ENCODE measurements at places on chromosomes 3 and 15.

DNA sequence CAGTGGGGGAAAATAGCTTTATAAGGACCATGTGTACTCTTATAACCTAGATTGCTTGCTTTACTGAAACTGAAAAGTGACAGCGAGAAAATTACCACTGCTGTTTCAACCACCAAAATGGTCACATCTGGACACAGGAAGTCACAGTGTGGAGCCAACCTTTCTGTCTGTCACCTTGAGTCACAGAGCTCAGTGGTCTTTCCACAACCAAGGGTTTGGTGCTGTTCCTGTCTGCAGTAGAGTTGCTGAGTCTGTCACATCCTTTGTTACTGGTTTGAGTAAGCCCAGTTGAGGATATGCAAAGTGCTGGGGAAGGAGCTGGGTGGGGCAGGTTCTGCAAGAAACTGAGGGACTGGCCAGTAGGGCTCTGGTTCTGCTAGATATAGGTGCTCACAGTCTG, 139.1 kb upstream of the EIF1B start:
- no peak for DNase-seq

- DNase-seq, result no peak
Observed at GRCh38 chr15:71051539-71051938, 63.7 kb upstream of the THSD4 start.

DNA sequence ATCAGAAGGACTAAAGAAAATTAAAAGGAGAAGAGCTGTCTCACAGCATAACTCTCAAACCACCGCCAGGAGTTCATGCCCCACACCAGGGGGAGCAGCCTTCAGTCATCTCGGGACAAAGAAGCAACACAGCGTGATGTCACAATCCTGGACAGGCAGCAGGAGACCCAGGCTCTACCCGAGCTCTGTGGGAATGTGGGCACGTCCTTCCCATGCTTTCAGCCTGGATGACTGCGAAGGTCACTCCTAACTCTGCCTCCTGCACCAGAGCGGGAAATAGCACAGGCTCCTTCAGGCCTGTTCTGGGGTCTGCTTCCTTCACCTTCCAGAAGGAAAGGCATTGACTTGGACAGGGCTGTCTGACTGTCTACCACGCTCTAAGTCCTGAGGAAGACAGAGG, 31.3 kb downstream of the NOX5 start:
- DNase-seq, result no peak

DNA sequence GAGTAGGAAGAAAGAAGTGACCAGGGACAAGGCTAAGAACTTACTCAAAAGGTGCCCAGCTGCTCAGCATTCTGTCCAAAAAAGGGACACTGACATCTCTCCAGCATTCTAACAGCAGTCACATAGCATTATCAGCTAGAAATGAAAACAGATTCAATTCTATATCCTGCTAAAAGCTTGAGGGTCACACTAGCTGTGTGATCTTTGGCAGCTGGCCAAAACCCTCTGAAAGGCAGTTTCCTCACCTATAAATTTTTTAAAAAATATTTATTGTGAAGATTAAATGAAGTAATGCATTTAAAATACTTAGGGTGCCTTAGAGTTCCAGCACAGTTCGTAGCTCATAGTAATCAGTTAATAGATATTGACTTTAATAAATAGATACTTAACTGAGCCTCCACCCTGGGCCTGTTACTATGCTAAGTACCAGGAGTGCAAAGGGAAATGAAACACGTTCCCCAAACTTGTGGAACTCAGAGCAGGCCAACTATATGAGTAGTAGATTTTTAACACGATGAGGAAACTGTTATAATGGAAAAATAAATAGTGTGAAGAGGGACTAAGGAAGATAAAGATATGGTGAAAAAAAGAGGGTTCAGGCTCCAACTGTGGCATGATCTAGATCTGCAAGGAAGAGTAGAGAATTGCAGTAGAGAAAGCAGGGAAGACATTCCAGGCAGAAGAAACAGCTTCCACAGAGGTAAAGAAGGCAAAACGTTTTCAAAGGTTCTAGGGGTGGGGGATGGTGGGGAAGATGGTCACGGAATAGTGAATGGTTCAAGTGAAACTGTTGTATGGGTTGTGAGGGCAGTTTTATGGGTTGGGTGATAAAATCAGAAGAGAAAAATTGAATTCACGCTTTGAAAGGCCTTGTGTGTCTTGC, 11.4 kb downstream of the CD86 start:
- DNase-seq, result no peak

GRCh38 chr3:136631424-136631823, 120.8 kb downstream of the STAG1 start:
- no peak for DNase-seq

Data from T-helper 1 cell (primary cell).